ENCODE measurements at places on chromosomes 12 and 14.

DNA sequence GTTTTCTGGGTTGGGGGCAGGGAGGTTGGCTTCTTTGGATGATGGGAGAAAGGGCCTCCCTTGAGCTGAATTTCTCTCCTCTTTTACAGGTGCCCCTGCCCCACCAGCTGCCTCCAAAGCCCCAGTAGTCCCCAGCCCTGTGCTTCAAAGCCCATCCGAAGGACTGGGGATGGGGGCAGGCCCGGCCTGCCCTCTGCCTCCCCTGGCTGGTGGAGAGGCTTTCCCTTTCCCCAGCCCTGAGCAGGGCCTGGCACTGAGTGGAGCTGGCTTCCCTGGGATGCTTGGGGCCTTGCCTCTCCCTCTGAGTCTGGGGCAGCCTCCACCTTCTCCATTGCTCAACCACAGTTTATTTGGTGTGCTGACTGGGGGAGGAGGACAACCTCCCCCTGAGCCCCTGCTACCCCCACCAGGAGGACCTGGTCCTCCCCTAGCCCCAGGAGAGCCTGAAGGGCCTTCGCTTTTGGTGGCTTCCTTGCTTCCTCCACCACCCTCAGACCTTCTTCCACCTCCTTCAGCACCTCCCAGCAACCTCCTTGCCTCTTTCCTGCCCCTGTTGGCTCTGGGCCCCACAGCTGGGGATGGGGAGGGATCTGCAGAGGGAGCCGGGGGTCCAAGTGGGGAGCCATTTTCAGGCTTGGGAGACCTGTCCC is 4.0 kb downstream of the MBD6 start:
- no peak for DNase-seq

GRCh38 chr12:76337583-76337982 is 10.6 kb downstream of the BBS10 start:
- DNase-seq, result no peak

GRCh38 chr12:32587581-32588495 is 91.3 kb upstream of the DNM1L start:
- no peak for DNase-seq

GRCh38 chr12:130766470-130766869 is 50.4 kb upstream of the RIMBP2 start:
- no peak for DNase-seq

GRCh38 chr12:65535946-65536345 is 257.5 kb downstream of the MSRB3 start:
- no peak for DNase-seq

- DNase-seq, result no peak
These were observed 184.3 kb upstream of the USP15 start for GRCh38 chr12:62075870-62076269.

DNA sequence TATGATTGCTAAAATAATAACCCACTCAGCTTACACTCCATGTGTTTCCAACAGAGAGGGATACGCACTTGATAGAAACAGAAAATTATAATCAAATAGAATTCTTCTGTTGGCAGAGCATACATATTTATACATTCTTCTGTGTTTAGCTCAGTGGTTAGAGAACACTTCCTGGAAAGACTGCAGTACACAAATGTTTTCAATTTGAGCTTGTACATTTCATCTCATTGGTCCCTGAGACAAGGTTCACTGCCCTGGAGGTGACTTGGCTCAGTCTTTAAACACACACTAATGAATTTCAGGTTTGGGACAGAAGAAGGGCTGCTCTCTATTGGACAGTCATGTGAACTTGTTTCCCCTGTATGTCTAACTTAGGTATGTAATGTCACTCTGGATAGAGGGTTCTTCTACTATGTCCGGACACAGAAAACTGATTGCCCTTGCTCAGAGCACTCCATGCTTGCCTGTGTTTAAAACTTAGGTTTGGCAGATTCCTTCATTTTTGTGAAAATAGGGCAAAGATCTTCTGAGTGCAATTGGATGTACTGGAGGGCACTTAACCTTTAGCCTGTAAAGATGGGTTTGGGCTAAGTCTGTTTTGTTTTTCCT is 22.9 kb downstream of the PROX2 start:
- DNase-seq, result no peak

- no peak for DNase-seq
These were observed 536.3 kb downstream of the TMEM121 start for GRCh38 chr14:106062502-106063272.

- DNase-seq, result no peak
These were observed 94.7 kb upstream of the PWP1 start for GRCh38 chr12:107590814-107591375.

GRCh38 chr12:131733874-131734273 is 23.0 kb downstream of the SFSWAP start:
- no peak for DNase-seq

DNA sequence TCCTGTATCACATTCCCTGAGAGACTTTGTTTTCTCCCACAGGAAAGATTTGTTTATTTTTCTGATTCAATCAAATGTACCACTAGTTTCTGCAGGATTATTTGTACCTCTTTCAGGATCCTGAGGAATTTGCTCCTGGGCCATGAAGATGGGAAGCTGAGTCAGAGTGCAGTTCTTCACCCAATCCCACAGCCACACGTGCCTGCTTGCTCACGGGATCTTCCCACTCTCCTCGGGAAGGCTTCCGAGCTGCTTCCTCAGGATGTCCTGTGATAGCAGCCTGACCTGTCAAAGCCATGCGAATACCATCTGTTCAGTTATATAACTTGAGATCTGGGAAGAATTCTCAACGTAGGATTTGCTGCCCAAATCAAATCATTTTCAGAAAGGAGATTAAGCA is 41.8 kb upstream of the HIF1A start:
- DNase-seq, result no peak

GRCh38 chr14:29815016-29815674 is 112.5 kb downstream of the PRKD1 start:
- DNase-seq, result no peak

DNA sequence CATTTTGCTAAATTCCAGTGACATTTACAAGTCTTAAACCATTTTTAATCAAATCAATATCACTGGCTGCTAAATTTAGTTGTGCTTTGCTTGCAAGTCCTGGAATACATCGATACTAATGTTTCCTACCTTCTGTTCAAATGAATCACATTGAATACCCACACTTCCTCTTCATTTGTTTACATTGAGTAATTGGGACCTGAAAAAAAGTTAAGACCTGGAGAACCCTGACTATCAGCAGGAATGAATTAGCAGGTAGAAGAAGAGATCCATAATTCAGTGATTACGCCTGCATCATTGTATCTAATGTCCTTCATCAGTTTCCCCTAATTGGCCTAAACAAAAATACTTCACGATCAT is 369.3 kb downstream of the ETNK1 start:
- no peak for DNase-seq

DNA sequence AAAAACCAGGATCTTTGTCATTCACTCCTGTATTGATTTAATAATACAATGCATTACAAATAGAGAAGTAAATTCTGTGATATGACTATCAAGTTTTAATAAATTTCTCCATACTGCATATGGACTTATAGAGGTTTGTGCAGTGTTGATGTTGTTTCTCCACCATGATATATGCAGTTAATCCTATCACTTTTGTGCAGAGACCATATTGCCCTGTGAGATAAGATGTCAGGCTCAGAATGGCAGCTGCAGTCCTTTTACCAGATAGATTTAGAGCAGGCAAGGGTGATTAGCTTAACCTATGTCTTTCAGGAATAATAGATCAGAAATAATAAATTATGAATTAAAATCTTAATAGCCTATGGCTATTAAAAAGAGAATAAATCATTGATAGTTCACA is 38.6 kb upstream of the KCNJ8 start:
- no peak for DNase-seq

GRCh38 chr14:65208548-65208947 is 106.2 kb upstream of the MAX start:
- DNase-seq, result no peak

- DNase-seq, result no peak
These were observed 93.4 kb upstream of the TMEM132D start for GRCh38 chr12:129997239-129997638.

DNA sequence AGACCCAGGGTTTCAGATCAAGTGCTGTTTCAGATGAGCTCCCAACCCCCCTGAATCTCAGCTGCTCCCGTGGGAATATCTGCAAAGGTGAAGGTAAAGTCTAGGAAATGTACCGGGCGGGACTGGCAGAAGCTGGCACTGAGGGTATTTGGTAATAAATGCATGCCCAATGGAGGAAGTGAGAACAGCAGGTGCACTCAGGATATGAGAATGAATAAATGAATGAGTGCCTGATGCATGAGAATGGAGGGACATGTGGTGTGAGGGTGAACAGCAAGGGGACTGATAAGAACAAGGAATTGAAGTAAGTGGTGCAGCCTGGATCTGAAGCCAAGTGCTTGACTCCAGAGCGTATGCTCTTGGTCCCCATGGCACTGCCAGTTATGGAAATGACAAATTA is 11.6 kb downstream of the RAPGEF3 start:
- no peak for DNase-seq

- DNase-seq, result no peak
These were observed 112.5 kb downstream of the FBXL14 start for GRCh38 chr12:1481906-1482305.

GRCh38 chr12:42660968-42661937 is 71.7 kb upstream of the PRICKLE1 start:
- no peak for DNase-seq

- no peak for DNase-seq
These were observed 583.6 kb downstream of the GALC start for GRCh38 chr14:87409393-87409792.

GRCh38 chr14:82009076-82009475 is 475.4 kb upstream of the SEL1L start:
- no peak for DNase-seq

All from CD8-positive, alpha-beta T cell (primary cell).